ENCODE measurements at places on chromosomes 4 and X.

DNA sequence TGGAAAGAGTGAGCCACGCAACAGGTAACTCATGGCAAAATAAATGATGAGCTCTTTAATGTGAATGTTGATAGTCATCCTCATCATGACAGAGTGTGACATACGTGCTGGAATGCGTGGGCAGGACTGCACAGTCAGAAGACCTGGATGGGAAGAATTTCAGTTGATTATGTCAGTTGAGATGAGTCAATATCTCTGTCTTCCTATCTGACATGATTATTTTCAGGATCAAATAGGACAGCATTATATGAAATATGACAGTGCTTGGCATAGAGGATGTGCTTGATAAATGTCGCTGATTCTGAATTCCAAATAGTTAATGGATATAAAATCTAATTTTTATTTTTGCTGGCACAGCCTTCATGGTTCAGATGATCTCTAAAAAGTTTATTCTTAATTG lies 95.1 kb downstream of the IL15 start:
- DNase-seq = no peak

- DNase-seq = no peak
Measured at GRCh38 chrX:106436691-106437090, 175.1 kb upstream of the RADX start.

GRCh38 chr4:114378305-114378903 lies 220.2 kb upstream of the UGT8 start:
- DNase-seq = no peak

GRCh38 chr4:172362569-172362968 lies 549.4 kb downstream of the GALNTL6 start:
- no peak for DNase-seq

- DNase-seq = no peak
Measured at GRCh38 chr4:4206204-4206603, 20.5 kb downstream of the OTOP1 start.

- no peak for DNase-seq
Measured at GRCh38 chr4:18052158-18052557, 30.6 kb upstream of the LCORL start.

- DNase-seq = no peak
Measured at GRCh38 chr4:150297861-150298474, 219.7 kb downstream of the DCLK2 start.

- no peak for DNase-seq
Measured at GRCh38 chr4:69523385-69524132, 27.9 kb upstream of the UGT2B4 start.

DNA sequence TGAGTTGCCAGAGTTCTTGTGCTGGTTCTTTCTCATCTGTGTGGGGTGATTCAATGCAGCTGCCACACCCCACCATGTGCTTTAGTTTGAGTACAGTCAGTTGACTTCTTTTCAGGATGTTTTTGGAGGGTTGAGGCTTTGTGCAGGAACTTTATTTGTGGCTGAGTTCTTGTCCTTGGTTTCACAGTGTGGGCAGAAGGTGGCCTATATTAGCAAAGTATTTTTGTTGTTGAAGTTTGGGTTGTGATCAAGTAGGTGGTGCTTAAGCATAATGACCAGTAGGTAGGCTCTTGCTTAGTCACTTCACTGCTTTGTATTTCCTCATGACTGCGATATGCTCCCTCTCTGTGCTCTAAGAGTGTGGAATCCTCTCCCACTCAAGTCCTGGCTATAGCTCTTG lies 80.3 kb downstream of the ARHGAP24 start:
- DNase-seq = no peak

GRCh38 chr4:78675325-78675724 lies 100.8 kb upstream of the BMP2K start:
- DNase-seq = no peak
